ENCODE measurements at places on chromosomes 7 and 10. TPM values are rescaled to one million over a fixed set of nuclear protein-coding genes. Genes with fewer than 3 reads are reported as not detected.

GRCh38 chr10:30493609-30494530 lies 59.9 kb downstream of the MAP3K8 start:
- DNase-seq = no peak

DNA sequence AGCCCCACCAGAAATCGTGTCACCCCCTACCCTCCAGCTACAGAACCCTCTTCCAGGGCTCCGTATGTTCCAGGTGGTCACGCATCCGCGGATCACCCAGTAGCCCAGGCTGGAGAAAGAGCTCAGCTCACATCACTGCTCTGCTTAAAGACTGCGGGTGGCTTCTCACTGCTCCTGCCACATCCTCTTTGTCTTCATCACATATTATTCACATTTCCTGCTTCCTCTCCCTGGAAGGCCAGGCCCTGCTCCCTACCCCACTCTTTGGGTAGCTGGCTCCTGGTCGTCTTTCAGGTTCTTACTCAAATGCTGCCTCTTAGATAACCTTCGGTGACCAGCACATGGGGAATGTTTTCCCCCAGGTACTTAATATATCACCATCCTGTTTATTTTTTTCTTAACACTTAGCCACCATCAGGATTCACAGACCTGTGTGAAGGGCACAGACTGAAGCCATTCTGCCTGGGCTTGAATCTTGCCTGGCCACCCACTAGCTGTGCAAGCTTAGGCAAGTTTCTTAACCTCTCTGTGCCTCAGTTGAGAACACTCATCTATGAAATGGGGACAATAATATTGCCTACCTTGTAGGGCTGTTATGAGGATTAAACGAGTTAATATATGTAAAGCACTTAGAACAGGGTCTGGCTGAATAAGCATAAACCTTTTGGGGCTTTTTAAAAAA lies 307.8 kb downstream of the PRPF18 start:
- DNase-seq = no peak

- no peak for DNase-seq
Observed at GRCh38 chr7:51139796-51140195, 176.8 kb downstream of the COBL start.

BICC1 gene
- total RNA-seq = 11.8 TPM

GRCh38 chr10:1369197-1369596 lies 313.0 kb downstream of the WDR37 start:
- no peak for DNase-seq

All from H4 (cell line).